ENCODE measurements at places on chromosomes 4 and X.

GRCh38 chrX:13721371-13721770 lies 13.0 kb downstream of the TRAPPC2 start:
- no peak for DNase-seq

GRCh38 chr4:61886131-61886530 lies 686.0 kb downstream of the ADGRL3 start:
- no peak for DNase-seq

GRCh38 chrX:3711331-3711917 lies 2.0 kb downstream of the PRKX start:
- DNase-seq, result no peak

GRCh38 chr4:3703677-3704521 lies 62.3 kb upstream of the ADRA2C start:
- DNase-seq, result no peak

GRCh38 chr4:119032921-119033685 lies 102.5 kb upstream of the MYOZ2 start:
- DNase-seq, result no peak

DNA sequence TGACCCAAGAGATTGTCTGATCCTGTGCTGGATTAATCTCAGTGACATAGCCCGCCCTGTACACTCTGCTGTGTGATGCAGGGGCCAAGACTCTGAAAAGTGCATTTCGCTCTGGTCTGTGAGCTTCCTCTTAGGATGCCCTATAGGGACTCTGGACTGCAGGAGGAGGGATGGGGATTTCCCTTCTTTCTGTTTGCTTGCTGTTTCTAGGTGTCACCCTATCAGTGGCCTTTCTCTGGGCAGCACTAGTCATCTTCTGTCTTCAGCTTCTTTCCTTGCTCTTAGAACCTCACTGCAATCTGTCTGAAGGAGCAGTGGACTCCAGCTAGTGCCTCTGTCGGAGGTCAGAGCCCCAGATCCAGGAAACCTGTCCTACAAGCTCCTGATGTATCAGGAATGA lies 34.5 kb upstream of the SCRG1 start:
- DNase-seq, result no peak

DNA sequence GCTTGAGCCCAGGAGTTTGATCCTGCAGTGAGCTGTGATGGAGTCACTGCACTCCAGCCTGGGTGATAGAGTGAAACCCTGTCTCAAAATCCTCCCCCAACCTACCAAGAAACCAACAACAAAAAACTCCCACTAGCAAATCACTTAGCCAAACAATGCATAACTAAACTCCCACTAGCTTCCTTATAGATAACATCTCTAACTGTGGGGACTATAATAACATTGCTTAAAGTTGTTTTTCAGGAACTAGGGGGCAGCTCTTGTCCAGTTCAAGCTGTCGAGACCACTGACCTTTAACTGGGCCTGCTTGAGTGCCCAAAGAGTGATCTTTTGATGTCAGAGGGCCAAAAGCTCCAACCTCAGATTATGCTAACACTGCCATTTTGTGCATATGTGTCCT lies 81.7 kb downstream of the FREM3 start:
- no peak for DNase-seq

- DNase-seq, result no peak
These were observed 183.5 kb downstream of the PCDH7 start for GRCh38 chr4:30903502-30904214.

DNA sequence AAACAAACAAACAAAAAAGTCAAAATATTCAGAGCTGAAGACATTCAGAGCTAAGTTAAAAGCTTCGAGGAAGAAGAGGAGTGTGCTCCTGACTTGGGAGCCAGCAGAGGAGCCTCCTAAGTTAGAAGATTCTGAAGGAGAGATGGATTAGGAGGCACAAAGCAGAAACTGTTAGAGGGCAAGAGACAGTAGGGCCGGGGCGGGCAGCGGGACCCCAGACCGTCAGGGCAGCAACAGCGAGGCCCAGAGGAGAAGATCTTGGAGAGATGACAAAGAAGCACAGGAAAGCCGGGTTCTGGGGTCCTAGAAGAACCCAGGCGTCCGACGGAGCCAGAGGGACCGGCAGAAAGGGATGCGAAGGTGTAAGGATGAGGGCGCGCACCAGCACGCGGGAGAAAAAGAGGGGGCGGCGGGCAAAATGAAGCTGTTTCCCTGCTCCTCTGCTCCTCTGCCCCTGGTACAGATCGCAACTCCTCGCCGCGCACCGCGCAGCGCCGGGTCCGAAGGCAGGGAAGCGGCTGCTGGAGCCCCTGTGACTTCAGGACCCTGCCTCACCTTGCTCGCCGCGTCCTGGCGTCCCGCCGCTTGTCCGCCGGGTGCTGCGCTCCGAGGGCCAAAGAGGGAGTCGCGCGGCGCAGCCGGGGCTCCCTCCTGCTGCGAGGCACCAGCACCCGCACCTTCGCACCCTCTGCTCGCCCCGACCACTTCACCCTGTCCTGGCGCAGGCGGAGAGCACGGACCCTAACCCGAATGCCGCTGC lies 477 bp downstream of the KLHL13 start:
- DNase-seq, result no peak

DNA sequence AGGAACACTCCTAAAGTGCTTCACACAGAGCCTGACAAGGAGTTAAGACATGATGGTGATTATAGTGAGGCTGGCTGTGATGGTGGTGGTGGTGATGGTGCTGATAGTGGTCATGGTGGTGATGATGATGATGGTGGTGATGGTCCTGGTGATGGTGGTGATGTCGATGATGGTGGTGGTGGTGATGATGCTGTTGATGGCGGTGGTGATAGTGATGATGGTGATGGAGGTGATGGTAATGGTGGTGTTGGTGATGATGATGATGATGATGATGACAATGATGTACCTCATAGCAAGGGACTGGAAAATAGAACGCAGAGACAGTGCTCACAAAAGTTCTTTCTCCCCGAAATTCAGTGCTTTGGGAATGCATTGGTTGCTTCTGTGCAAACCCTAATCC lies 34.3 kb upstream of the PSAPL1 start:
- DNase-seq, result no peak

- peak; percentile 10 for DNase-seq
These were observed 49.7 kb upstream of the ANKRD17 start for GRCh38 chr4:73308286-73308685.

GRCh38 chr4:31290836-31291235 lies 570.7 kb downstream of the PCDH7 start:
- no peak for DNase-seq

GRCh38 chr4:125689805-125690204 lies 375.1 kb downstream of the FAT4 start:
- DNase-seq, result no peak

GRCh38 chr4:156749426-156750403 lies 221.9 kb downstream of the PDGFC start:
- DNase-seq, result no peak

GRCh38 chr4:64613046-64613445 lies 203.8 kb upstream of the TECRL start:
- no peak for DNase-seq

DNA sequence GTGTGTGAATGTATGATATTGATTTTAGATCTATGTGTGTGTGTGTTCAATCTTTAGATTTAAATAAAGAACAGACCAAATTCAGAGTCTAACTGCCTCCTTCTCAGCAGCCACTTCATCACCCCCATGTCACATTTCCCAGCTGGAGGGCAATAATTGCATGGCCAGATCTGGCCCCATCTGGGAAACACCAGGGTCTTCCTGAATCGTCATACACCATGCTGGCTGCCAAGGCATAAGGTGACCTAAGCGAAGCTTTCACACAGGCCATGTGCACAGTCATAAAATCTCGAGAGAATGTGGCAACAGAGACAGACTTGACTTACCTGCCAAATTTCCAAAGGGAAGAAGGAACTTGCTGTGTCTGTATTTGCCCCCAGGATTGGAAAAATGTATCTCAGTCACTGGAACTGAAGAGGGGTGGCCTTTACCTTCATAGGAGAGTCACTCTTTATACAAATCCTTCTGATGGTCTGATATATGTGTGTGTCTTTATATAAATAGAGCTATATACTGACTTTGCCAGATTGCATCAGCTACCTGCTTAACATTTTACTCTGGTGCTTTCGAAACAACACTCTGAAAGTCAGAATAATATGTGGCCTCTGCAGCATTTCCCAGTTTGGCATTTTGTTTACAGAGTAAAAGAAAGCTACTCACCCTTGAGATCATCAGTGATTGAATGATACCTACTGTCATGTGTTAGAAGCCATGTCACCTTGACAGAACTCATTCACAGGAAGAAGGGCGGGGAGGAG lies at the start of gene PLAC1:
Gene PLAC1, minus strand, starts transcription at position 470 of the 758 bp plus-strand sequence. CDS start 91,789 bp downstream, outside the sequence.
- no peak for DNase-seq

GRCh38 chr4:171266671-171267070 lies 546.5 kb upstream of the GALNTL6 start:
- no peak for DNase-seq

- peak; percentile 5 for DNase-seq
These were observed 1.5 kb downstream of the SMIM14 start for GRCh38 chr4:39637221-39637585.

Data from GF-D8 (cell line).